Stimulated activated CD8-positive, alpha-beta memory T cell treated with anti-CD3 and anti-CD28 coated beads, Interleukin-15, amount 100 ng/mL, for 4 hours (primary cell): ENCODE measurements at places on chromosomes 5 and 9.

- no peak for DNase-seq
Measured at GRCh38 chr5:106833517-106833916, 837.2 kb downstream of the EFNA5 start.

DNA sequence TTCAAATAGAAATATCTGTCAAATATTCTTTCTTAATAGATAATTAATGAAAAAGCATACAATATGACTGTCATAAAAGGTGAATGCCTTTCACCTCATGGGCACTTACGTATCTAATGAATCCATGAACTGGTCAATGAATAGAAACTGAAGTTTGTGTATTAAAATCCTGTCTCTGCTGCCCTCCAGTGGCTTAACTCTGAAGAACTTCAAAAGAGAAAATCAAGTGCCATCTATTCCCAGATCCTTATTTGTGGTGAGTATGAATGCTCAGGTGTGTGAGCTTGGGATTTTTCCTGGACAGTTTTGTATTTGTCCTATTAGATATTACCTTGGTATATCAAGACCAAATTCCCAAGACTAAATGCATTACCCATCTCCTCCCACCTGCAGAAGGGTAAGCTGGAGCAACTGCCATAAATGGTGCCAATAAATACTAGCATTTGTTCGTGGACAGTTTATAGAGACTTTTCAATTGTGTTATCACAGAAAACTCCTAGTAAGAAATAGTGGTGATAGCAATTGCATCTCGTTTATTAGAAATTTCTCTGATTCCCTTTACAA, 44.0 kb upstream of the SVEP1 start:
- no peak for DNase-seq

DNA sequence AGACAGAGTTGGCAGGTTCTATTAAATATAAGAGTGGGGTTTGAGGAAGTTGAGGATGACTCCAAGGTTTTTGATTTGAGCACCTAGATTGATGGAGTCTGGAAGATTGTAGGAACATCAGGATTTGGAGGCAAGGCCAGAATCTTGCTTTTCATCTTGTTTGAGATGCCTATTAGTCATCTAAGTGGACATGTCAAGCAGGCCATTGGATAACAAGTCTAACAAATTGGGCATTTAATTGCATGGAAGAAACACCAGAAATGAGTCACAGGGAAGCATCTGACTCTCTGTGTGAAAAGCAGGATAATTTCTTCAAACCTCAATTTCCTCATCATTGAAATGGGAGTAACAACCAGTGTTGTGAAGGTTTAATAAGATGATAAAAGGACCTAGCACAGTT, 53.3 kb upstream of the ARL15 start:
- no peak for DNase-seq

- no peak for DNase-seq
Measured at GRCh38 chr9:134887219-134887618, 6.6 kb downstream of the FCN2 start.

- DNase-seq = no peak
Measured at GRCh38 chr5:118325931-118326330, 662.4 kb downstream of the DTWD2 start.

DNA sequence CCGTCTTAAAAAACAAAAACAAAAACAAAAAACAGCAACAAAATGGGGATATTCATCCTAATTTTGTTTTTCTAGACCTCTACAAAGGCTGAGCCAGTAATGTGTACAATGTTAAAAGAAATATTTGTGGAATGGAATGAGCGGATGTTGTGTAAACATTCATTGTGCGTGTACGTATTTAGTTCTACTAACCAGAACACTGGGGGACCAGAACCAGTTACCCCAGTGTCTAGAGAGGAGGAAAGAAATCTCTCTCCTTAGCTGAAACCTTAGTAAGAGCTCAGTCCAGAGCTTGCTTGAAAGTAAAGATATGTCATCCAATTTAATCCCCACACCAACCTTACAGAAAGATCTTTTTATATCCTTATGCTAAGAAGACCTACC, 106.7 kb upstream of the CPEB4 start:
- DNase-seq = no peak
